ENCODE measurements at places on chromosomes 1 and 21.

DNA sequence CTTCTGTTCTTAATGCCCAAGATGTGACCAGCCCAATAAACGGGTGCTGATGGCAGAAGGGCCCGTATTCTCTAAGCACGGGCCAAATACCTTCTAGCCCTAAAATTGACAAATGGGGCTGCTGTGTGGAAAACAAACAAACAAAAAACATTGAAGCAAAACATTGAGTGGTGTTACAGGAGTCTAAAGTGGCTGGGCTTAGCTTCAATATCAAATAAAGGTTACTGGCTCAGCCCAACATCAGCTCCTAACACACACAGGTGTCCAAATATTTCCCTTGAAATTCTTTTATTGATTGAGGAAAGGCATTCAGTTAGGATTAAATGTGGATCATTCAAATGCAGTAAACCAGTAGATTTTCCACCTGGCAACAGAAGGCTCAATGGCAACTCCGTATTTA is 13.3 kb upstream of the TTF2 start:
- no peak for DNase-seq

DNA sequence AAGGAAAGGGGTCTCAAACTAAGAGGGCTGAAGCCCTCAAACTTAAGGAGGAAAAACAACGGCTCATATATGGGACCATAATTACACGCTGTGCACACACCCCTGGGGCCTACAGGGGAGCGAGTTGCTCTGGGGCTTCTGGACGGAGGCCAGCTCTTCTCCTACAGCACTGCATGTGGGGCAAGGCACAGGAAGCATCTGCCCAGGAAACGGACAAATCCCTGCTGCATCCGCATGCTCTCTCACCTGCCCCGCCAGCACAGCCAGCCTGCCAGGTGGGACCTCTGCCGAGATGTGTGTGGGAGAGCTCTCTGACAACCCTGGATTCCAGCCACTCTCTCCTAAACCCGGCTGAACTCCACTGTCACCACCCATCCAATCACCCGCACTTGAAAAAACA is 54.1 kb downstream of the MRPL37 start:
- no peak for DNase-seq

- DNase-seq, result no peak
Measured at GRCh38 chr1:15282038-15282437, 35.0 kb downstream of the FHAD1 start.

DNA sequence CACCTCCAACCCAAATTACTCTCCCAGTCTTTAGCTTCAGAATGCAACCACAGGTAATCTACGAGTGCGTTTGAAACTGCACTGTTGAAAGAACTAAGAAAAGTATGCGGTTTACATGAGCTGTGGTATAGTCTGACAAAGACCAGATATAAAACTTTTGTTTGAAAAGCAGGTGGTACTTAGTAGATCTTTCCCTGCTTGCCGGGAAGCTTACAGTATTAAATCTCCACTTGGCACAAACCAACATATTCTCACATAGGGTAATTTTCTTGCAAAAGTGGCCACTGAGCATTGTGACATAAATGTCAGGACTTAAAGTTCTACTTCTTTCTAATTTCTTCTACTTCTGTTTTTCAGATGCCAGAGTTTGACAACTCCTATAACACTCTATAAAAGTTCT is 8.4 kb downstream of the RGS2 start:
- DNase-seq, result no peak

DNA sequence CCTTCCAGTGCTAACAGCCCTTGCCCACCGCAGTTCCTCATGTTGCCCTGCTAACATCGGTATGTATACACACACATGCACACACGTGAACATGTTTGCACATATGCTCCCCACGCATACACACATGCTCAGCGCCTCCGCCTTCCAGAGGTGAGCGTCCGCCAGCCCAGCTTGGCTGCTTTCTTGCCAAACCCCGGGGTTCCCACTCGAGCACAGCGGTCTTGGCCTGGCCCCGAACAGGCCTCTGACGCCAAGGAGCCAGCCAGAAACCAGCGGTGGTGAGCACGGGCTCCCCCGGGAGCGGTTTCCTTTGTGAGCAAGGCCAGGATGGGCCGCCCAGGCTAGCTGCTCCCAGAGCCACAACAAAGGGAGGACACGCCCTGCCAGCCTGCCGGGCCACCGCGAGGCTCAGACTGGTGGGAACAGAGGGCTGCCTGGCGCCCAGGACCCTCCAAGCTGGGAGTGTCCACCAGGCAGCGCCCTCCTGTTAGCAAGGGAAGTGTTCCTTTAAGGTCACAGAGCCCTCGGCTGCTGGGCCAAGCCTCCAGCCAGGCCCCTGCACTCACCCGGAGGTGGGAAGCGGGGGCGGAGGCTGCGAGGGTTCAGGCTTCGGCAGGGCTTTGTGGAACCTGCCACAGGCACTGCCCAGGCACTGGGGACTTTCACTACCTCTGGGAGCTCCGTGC is 65.4 kb downstream of the ALPL start:
- no peak for DNase-seq

- no peak for DNase-seq
Measured at GRCh38 chr1:52904208-52904926, 17.2 kb downstream of the ECHDC2 start.

DNA sequence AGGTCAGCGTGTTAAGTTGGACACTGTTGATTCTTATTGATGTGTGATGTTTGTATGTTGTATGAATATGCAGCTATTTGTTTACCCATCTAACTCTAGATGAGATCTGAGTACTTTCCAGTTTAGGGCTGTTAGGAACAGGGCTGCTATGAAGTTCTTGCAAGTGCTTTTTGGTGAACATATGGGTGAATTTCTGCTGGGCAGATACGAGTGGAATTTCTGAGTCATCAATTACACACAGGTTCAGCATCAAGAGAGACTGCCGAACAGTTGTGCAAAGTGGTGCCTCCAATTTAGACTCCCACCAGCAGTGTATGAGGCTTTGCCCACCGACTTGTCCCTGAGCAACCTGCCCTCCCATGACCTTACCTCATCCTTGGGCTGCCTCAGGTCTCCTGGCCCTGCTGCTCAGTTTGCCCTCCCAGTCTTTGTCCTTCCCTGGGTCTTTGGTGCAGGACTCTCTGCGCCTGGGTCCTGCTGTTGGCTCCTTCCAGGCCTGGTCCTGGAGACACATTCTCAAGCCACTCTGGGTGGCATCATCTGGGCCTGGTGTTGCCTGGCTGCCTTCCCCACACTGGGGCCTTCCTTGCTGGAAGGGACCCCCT is 343.6 kb downstream of the PTPRU start:
- DNase-seq, result no peak

DNA sequence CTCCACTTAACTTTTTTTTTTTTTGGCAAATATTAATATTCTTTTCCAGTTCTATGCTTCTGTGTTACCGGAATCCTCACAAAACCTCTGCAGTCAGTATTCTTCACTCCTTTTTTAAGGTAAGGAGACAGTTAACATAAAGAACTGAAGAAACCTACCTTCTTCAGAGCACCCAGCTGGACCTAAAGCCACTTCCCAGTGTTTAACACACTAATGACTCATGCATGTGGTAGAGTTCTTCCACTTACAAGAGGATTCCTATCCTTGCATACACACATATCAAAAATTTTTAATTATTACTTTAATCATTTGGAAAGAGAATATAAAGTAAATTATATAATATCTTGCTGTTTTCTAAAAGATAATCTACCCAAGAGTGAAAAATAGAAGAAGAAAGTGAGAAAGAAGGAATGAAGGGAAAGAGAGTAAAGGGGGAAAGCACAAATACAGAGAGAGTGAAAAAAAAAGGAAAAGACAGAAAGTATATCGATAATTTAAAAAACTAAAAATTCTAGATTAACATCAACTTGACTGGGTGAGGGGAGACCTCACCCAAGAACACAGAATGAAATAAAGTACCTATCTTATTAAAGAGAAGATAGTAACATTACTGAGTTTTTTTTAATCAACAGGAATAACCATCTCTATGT is 54.9 kb downstream of the ENAH start:
- DNase-seq, result no peak

DNA sequence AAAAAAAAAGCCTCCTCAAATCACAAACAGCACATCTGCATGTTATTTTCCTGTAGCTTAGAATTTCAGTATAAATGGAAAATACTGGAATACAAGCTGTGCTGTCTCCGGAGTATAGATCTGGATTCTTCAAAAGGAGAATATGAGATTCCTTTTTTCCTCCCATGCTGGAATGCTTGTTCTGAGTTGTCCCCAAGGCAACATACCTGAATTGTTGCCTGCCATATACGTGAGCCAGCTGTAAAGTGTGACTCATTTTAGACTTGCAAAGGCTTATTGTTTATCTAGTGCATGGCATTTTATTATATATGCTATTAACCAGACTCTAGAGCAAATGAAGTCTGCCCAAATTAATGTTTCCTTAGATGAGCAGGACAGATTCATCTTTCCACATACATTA is 95.0 kb upstream of the C1orf105 start:
- no peak for DNase-seq

- DNase-seq, result no peak
Measured at GRCh38 chr1:188128761-188129160, 1300.0 kb downstream of the PLA2G4A start.

GRCh38 chr1:67647036-67647798 is 37.8 kb upstream of the GADD45A start:
- DNase-seq, result no peak

DNA sequence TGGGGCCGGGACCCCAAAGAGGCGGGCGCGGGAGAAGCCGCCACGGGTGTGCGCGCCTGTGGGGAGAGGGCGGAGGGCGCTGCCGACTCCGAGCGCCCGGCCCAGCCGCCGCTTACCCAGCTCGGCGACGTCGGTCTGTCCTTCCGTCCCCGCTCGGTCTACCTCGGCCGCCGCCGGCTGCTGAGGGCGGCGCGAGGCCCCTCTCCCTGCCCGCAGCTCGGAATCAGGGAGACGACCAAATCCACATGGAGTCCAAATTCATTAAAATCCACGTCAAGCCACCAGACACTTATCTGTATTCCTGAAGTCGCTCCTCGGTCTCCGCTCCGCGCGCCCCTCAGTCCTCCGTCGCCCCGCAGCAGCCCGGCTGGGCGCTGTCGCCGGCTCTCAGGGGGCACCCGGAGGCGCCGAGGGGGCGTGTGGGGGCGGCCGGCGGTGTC is 637 bp downstream of the PLXNA2 start:
- no peak for DNase-seq

DNA sequence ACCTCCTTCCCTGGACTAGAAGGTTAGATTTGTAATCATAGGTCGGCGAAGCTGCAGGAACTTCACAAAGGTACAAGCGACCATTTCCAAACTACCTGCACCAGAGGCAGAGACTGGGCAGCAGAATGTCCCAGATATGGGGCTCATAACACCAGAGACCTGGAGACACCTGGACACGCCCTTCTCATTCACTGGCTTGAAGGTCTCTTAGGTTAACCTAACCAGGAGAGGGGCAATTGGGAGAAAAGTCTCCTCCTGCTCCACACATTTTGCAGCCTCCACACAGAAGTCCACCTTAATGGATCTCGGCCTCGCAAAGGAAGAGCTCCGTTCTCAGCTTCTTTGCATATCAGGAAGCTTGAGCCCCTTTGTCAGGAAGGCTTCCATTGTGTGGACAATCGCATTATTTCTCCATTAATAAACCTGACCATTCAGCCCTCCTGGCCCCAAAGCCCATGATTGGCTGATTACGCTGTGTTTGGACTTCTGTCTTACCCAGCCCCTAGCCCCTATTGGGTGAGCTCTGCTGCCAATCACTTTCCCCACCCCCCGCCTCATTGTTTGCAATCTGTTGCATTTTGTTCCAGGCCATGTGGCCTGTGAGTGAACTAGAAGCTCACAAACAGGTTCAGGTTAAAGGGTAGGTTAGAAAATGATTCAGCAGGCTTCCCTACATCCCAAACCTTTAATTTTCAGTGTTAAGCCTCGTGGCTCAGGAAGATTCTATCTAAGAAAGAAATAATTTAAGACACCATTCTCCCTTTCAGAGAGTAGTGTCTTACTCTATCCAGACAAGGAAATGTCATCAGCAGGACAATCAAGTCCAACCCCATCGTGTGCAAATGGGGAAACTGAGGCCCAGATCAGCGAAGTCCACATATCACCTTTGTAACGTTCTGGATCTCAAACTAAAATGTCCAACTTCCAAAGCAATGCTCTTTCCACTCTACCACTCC is 2.8 kb downstream of the MYCL start:
- no peak for DNase-seq

- no peak for DNase-seq
Measured at GRCh38 chr21:25887646-25888306, 153.0 kb downstream of the GABPA start.

- DNase-seq, result no peak
Measured at GRCh38 chr1:228082918-228083870, 686 bp downstream of the ARF1 start.

DNA sequence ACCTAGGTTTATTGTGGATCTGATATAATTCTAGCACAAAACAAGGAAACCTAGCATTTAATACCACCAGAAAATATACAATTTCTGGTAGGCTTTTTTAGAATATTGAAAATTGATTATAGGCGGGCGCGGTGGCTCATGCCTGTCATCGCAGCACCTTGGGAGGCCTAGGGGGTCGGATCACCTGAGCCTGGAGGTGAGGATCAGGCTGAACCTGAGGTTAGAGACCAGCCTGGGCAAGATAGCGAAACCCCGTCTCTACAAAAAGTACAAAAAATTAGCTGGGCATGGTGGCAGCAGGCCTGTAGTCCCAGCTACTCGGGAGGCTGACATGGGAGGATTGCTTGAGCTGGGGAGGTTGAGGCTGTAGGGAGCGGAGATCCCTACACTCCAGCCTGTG is 948 bp upstream of the COP1 start:
- DNase-seq, result no peak

- DNase-seq, result peak; percentile 75
Measured at GRCh38 chr1:109821831-109822745, 58.4 kb upstream of the EPS8L3 start.

DNA sequence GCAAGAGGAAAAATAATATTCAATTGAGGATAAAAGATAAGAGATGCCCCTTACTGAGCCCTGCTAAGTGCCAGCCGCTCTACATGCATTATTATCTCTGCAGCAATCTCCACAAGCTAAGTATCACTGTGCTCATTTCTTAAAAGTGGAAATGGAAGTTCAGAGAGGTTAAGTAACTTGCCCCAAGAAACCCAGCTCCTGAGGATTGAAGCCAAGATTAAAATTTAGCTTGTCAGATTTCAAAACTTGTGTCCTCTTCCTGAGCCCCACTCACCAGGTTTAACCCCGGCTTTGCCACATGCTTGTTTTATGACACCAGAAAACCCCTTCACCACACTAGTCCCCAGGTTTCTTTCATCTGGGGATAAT is 11.2 kb upstream of the PAX7 start:
- no peak for DNase-seq

DNA sequence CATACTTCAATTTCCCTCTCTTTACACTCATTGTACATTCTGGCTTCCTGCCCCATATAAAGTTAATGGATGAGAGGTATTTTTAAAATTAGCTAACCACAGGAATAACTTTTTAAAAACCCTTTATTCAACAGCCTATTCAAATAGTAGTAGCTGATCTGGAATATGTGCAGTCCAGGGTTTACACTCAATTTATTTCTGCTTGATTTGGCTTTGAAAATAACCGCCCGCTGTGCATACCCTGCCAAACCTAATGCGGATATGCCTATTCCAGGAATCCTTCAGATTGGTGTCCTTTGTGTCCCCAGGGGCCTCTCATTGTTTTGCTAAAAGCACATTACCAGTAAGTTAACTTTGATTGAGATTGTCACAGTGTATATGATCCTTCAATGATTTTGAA is 1686.2 kb downstream of the PLA2G4A start:
- no peak for DNase-seq
